ENCODE measurements at places on chromosomes 6 and 20.

GRCh38 chr6:161301338-161301737 lies 27.5 kb upstream of the AGPAT4 start:
- DNase-seq = peak; percentile 87

DNA sequence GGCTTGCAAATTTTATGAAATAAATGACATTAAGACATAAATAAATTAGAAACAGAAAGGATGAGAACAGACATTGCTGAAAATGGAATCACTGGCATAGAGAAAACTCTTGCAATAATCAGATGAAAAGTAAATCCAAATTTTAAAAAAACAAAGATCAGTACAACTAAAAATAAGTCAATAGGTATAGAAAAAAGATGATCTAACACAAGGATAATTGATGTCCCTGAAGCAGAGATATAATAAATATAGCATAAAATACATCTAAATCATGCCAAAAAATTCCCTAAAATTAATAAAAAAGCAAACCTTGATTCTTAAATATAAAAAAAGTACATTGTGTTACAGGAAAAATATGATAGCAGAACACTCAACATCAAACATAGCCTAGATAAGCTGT lies 379.6 kb downstream of the SYNE1 start:
- DNase-seq = no peak

DNA sequence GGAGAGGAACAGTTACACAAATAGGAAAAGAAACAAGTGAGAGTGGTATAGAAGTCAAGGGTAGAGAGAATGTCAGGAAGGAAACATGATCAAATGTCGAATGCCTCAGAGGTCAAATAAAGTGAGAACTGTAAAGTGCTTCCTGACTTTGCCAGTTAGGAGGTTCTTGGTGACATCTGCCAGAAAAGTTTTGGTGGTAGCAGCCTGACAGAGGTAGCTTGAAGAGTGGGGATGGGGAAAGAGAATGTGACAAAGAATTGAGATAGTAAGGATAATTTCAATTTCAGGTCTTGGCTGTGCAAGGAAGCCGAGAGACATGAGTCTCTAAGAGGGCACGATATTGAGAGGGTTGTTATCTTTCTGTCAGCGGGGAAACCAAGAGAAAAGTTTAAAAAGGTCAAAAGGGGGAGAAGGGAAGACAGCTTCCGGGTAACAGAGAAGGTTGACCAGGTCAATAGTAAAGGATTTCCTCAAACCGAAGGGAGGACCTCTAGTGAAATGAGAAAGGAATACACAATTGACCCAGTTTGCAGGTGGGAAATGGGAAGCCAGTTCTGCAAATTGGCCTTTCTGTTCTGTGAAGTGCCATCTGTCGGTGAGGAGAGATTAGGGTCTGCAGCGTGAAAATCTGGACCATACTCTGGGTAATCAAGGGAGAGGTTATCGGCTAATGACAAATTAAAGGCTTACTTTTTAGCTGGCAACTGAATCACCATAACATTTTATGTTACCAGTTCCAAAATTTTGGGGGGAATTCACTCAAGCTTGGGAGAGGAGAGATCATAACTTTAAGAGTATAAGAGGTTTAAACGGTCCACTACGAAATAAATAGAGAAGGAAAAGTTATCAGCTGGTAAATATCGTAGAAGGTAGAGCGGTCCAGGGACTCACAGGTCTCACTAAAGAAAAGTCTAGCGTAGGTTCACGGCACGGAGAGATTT lies 973 bp upstream of the BRD2 start:
- DNase-seq = peak; percentile 44

DNA sequence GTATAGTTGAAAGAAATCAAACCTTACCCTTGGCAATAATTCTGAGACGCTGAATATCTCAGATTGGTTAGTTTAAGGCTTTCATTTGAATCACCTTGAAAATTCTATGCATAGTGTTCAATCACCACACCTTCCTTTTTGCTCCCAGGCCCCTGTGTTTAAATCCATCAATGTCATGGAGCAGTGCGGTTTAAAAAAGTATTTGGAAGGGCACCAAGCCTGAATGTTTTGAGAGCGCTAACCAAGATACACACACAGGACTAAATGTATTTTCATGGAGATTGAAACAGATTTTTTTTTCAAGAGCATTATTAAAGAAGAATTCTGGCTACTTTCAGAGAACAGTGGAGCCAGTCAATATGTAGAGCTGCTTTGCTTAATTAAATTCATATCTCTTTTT lies 195.7 kb downstream of the CENPW start:
- no peak for DNase-seq

- DNase-seq = peak; percentile 53
Measured at GRCh38 chr6:127550403-127550802, 26.6 kb upstream of the C6orf58 start.

GRCh38 chr6:82458147-82458546 lies 94.5 kb downstream of the TPBG start:
- DNase-seq = no peak
